D721Med (cell line): ENCODE measurements at places on chromosomes 3 and 15.

- no peak for DNase-seq
These were observed 18.7 kb upstream of the SPG11 start for GRCh38 chr15:44682211-44682610.

DNA sequence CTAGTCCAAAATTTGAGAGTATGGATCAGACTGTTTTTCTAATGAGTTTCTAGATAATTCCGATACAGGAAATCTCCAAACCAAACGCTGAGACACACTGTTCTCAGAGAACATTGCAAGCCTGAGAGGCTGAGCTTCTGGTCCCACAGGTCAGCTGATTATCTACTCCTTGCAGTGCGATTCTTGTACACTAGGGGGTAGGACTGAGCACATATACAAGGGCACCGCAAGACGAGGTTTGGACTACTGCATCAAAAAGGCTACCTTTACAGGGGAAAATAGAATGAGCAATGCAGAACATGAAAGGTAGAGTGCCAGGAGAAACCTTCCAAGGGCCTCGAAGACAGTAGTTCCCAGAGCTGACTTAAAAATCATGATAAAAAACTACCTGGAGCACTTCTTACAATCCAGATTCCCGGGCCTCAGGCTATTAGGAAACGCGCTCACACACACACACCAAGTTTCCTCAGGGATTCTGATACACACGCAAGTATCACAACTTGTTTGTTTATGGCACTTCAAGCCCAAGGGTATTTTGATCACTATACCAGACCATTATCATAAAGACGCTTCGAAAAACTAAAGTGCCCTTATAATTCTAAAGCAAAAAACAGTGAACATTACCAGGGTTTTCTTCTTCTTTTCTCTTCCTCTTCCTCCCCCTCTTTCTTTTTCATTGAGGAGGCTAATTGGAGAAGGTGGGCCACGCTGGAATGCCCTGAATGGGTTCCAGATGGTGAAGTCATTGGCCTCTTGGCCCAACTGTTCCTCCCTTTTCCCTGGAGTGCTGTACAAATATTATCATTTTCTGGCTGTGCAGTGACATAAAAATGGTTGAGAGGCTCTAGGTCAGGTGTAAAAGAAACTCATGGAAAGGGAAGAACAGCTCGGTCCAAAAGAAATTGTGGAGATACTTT lies 61.8 kb downstream of the SLC12A8 start:
- no peak for DNase-seq

DNA sequence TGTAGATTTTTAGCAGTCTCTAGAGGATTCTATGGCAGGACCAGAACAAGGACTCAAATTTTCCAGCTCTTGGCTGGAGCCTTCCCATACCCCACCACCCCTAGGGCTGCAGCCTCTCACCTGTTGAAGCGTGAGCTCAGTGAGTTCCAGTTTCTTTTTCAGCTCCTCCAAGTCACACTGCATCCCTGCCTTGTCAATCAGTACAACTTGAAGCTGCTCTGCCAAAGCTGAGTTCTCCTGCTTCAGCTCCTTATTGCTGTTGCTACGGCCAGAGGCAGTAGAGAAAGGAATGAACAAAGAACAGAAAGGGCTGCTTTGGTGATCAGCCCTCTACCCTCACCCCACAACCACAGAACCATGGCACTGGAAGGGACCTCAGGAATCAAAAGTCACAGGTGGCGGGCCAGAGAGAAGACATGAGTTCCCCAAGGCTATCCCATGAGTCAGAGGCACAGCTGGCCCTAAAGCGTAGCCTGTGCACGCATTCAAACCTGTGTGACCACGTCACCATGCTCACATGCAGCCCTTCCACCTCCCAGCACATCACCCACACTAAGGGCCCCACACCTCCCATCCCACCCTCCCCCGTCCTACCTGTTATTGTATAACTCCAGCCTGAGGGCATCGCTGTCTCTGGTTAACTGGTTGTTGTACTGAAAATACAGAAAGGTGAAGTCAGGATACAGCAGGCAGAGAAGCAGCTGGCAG lies 83.3 kb upstream of the C2CD4B start:
- no peak for DNase-seq

GRCh38 chr15:62403164-62403809 lies 238.2 kb upstream of the C2CD4B start:
- DNase-seq, result no peak
